ENCODE measurements at places on chromosomes 5 and 9. TPM values are rescaled to one million over a fixed set of nuclear protein-coding genes. Genes with fewer than 3 reads are reported as not detected.

GRCh38 chr5:150142959-150143349 lies 12.7 kb downstream of the PDGFRB start:
- no peak for DNase-seq

- no peak for DNase-seq
Measured at GRCh38 chr9:109072133-109072692, 47.5 kb downstream of the TMEM245 start.

The HNRNPK gene
- total RNA-seq: 341 TPM

GRCh38 chr5:76391014-76391413 lies 12.1 kb upstream of the IQGAP2 start:
- no peak for DNase-seq

GRCh38 chr5:147439254-147439653 lies 70.6 kb downstream of the DPYSL3 start:
- DNase-seq: no peak

The RNF44 gene
- total RNA-seq: 24.5 TPM

The KCNN2 gene
- 17.0 TPM for total RNA-seq

DNA sequence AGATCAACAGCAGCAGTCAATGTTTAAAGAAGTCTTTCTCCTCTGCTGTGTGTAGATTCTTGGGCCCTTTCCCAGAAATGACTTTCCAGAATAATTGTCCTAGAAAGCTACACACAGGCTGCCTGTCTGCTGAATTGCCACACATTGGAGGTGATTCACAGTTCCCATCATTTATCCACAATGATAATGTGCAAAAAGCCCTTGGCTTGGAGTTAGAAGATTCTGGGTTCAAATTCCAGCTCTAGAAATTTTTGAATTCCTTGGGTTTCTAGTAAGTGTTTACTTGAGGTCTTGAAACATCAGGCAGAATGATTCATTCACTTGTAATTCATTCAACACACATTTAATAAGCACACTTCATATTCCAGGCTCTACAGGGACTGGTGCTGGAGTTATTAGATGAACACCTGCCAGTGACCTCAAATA lies 28.6 kb upstream of the EPB41L4B start:
- DNase-seq: no peak

The GRXCR2 gene
- 0.60 TPM for total RNA-seq

GRCh38 chr9:91028166-91028827 lies 226.7 kb downstream of the SYK start:
- no peak for DNase-seq

DNA sequence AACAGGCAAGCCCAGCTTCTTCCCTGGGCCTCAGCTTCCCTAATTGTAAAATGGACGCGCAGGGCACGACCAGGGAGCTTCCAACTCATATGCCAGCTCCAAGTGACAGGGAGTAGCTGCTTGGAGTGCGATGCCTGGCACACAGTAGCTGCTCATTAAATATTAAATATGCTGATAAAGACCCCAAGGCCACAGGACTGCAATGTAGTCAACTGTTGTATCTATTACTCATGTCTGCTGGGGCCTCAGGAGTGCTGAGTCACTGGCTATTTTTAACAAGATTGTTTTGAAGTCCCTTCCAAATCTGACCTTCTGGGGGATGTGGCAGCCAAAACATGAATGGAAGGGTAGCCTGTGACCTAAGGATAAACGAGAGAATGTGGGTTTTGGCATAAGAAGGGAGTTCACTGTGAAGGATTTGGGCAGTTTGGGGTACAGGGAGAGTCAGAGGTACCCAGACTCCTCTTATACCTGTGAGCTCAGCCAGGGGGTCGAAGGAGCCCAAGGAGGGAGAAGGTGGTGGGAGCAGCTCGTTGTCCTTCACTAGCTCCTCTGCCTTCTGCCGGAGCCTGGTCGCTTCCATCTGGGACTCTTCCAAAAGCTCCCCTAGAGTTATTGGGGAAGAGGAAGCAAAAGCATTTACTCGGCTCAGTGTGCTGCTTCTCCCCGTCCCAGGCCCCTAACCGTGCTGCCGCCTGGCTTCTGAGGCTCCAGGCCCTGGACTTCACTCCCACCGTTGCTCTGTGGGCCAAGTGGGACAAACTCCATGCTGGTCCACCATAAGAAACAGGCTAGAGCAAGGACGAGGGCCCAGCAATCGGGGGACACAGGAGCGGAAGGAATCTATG lies 17.5 kb downstream of the TNIP1 start:
- DNase-seq: no peak

- no peak for DNase-seq
Measured at GRCh38 chr5:32098890-32099310, 75.2 kb downstream of the GOLPH3 start.

GRCh38 chr9:117074784-117075520 lies 339.9 kb downstream of the ASTN2 start:
- DNase-seq: no peak

DNA sequence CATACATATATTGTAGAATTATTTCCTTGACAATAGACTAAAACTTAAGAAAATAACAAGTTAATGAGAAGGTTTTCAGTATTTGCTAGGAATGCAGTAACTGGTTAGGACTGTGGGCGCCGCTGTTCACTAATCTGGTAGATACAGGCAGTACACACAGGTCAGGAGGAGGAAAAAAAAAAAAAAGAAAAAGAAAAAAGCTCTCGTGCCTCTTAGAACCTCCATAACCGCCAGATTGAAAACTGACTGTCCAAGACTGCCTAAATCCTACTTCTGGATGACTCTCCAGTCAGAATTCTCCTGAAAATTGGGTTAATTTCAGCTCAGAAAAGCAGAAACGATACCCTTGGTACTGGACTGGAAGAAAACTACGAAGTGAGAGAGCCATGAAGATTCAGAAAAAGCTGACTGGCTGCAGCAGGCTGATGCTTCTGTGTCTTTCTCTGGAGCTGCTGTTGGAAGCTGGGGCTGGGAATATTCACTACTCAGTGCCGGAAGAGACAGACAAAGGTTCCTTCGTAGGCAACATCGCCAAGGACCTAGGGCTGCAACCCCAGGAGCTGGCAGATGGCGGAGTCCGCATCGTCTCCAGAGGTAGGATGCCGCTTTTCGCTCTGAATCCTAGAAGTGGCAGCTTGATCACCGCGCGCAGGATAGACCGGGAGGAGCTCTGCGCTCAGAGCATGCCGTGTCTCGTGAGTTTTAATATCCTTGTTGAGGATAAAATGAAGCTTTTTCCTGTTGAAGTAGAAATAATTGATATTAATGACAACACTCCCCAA lies at the start of gene PCDHGA1:
Gene PCDHGA1, plus strand, starts transcription at position 216 of the 782 bp plus-strand sequence.
- DNase-seq: no peak

DNA sequence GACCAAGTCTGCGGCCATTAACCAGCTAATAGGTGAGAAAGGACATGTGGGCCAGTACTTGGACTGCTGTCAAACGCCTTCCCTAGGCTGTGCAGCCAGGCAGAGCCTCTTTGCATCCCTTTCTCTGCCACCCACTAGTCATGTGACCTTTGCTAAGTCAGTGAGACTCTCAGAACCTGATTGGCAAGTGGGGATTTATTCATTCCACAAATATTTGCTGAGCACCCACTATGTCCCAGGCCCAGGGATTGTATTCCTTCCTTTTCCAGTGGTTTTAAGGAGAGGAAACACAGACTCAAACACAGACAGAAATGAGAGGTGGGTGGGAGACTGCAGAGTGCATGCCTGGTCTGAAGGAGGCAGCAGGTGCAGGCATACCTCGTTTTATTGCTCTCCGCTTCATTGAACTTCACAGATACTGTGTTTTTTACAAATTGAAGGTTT lies 71.6 kb upstream of the GALNT10 start:
- DNase-seq: no peak

DNA sequence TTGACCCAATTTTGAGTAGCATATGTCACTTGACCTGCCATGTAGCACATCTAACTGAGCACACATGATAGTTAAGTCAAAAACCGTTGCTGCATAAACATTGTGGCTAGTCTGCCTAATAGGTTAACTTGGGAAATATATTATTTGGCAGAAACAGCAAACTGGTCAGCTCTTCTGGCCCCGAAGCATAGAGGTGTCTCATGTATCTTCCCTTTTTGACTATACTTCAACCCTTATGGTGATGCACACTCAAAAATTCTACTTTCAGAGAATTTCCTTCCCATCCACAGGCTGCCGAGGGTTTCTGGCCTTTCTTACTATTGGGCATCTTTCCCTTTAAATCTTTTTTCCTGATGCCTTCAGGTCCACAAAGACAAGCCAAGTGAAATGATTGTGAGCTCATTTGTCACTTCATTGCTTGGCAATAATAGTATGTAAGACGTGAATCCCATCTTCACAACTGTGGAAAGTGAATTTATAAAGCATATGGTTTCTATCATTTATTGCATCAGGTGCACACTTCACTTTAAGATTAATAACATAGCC lies 41.2 kb downstream of the MOCS2 start:
- DNase-seq: no peak

DNA sequence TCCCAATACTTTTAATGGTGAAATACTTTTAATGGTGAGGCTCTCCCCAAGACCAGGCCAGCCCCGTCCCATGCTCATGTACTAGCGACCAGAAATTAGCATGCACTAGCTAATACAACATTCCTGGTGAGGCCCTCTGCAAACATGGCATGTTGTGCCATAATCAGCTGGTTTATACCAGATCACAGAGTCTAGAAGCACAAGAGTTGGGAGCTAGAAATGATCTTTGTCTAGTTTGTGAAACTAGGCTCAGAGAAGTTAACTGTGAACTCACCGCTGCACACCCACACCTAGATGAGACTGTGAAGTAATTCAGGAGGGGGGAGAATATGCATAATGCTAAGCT lies 37.4 kb downstream of the MTMR12 start:
- DNase-seq: no peak

DNA sequence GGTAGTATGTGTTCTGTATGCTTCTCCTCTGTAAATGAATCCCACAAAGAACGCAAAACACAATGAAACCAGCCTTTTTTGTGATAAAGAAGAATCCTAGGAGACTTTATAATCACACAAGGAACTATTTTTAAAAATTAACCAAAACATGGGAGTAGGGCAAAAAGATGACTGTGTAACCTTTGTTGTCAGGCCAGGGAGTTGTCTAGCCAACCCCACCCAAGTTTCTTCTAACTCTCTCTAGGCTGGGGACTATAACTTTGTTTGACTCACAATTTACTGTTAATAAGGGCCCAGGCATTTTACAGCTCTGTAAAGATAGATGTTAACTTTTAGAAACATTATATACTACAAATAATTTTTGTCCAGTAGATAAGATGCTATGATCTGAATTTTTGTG lies 176.1 kb downstream of the ADAMTS12 start:
- no peak for DNase-seq

- DNase-seq: no peak
Measured at GRCh38 chr9:93309889-93310425, 126.0 kb downstream of the WNK2 start.

GRCh38 chr9:125965477-125965876 lies 218.3 kb downstream of the PBX3 start:
- DNase-seq: no peak

GRCh38 chr9:86424251-86424891 lies 70.2 kb upstream of the TUT7 start:
- DNase-seq: peak; percentile 31

The SCGB3A2 gene
- not detected for total RNA-seq

The BASP1 gene
- total RNA-seq: 9.4 TPM

The TRIM41 gene
- 17.1 TPM for total RNA-seq

GRCh38 chr5:34604119-34604675 lies 51.9 kb upstream of the RAI14 start:
- DNase-seq: no peak

- DNase-seq: peak; percentile 68
Measured at GRCh38 chr5:139639619-139640380, 8.3 kb upstream of the CXXC5 start.

- no peak for DNase-seq
Measured at GRCh38 chr9:103410059-103410458, 414.9 kb downstream of the CYLC2 start.

DNA sequence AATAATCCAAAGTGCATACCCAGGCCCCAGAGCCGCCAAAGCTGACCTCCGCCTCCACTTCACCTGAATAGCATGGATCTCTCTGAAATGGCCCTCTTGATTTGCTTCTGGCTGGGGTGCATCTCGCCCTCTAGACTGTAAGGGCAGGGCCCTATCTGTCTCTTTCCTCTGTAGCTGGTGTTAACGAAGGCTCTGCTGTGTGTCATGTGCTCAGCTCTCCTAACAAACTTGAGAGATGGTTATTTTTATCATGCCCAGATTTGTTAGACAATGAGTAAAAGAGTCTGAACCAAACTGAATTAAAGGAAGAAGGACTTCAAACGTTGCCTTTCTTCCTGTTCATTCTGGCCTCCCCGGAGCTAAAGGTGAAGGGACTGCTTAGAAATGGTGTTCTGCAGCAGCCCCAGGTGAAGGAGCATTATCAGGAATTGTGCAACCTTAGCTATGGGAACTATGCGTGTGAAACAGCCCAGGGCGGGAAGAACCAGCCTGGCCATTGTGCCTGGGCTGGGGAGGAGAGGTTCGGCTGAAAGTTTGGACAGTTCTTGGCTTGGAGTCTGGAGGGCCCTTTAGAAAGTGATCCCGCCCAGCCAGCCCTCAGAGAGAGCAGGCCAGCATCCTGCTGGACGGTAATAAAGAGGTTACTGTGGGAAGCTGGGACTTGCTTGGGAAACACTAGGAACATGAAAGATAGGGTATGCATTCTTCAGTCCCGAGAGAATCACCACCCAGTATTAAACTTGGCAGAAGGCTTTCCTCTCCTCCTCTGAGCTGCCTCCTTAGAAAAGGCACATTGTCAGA lies 73.5 kb downstream of the WWC1 start:
- peak; percentile 36 for DNase-seq

- DNase-seq: no peak
Measured at GRCh38 chr5:105504-106070, 13.6 kb downstream of the PLEKHG4B start.

DNA sequence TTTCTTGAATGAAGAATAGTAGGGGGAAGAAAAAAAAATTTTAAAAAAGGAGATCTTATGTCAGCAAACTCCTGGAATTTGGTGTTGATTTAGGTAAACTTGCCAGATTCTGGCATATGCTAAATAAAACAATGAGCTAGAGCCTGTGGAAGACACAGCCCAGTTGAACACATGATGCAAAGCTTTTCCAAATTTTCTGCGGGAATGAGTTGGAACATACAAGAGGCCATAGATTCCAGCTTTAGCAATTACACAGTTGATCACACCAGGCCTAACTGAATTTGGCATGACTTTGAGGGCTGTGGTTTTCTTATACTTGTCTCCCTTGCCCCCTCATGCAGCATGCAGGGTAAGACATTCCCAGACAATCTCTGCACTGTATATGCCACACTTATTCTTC lies 297.0 kb downstream of the SH3GL2 start:
- no peak for DNase-seq

The C6 gene
- total RNA-seq: 84.1 TPM

DNA sequence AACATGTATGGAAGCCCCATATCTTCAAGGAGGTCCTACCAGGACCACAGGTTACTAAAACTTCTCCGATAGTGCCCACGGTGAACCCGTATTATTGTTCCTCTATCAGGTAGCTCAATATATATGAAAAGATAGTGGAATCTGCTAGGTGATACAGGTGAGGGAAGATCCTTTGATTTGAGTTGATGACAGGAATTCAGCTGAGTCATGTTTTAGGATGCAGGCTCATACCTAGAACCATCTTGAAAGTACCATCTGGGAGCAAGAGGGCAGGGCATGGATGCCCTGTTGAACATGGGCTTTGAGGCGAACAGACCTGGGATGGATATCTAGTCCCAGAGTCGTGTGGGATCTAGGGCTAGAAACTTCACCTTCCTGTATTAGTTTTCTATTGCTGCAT lies 31.8 kb downstream of the UBLCP1 start:
- no peak for DNase-seq

- DNase-seq: no peak
Measured at GRCh38 chr9:98373609-98374008, 118.2 kb upstream of the TBC1D2 start.
